ENCODE measurements at places on chromosomes 1 and 21.

- no peak for DNase-seq
Observed at GRCh38 chr1:206694171-206695124, 9.7 kb downstream of the MAPKAPK2 start.

GRCh38 chr1:12111741-12112140 is 48.6 kb downstream of the TNFRSF8 start:
- no peak for DNase-seq

GRCh38 chr1:14149431-14149830 is 449.1 kb upstream of the KAZN start:
- no peak for DNase-seq

DNA sequence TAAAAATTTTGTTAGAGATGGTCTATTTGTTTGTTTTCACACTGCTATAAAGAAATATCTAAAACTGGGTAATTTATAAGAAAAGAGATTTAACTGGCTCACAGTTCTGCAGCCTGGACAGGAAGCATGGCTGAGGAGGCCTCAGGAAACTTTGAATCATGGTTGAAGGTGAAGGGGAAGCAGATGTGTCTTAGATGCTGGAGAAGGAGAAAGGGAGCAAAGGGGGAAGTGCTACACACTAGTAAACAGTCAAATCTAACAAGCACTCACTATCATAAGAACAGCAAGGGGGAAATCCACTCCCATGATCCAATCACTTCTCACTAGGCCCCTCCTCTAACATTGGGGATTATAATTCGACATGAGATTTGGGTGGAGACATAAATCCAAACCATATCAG is 76.8 kb upstream of the COL24A1 start:
- peak; percentile 7 for DNase-seq

GRCh38 chr1:29687601-29688244 is 451.4 kb downstream of the PTPRU start:
- no peak for DNase-seq

DNA sequence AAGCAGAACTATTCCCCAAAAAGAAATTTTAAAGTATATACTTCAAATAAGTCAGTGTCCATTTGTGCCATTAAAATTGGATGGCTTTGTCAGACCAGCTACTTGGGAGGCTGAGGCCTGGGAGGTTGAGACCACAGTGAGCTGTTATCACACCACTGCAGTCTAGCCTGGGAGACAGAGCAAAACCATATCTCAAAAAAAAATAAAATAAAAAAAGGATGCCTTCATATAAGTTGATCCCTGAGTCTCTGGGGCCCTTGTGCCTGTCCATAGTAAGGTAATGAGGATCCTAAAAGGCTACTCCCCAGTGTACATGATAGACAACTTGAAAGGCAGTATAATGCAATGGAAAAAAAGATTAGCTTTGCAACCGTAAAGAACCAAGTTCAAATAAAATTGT is 81.2 kb upstream of the BARHL2 start:
- DNase-seq: peak; percentile 77

GRCh38 chr1:232501854-232502253 is 128.1 kb downstream of the SIPA1L2 start:
- DNase-seq: no peak

- DNase-seq: no peak
Observed at GRCh38 chr1:2316451-2316961, 74.8 kb downstream of the MORN1 start.

DNA sequence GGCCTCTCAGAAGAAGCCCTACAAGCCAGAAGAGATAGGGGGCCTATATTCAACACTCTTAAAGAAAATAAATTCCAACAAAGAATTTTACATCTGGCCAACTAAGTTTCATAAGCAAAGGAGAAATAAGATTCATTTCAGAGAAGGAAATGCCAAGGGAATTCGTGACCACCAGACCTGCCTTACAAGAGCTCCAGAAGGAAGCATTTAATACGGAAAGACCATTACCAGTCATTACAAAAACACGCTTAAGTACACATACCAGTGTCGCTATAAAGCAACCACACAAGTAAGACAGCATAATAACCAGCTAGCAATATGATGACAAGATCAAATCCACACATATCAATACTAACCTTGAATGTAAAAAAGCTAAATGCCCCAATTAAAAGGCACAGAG is 704.9 kb upstream of the CHRM3 start:
- no peak for DNase-seq

- DNase-seq: no peak
Observed at GRCh38 chr1:91161749-91162148, 139.9 kb upstream of the ZNF644 start.

DNA sequence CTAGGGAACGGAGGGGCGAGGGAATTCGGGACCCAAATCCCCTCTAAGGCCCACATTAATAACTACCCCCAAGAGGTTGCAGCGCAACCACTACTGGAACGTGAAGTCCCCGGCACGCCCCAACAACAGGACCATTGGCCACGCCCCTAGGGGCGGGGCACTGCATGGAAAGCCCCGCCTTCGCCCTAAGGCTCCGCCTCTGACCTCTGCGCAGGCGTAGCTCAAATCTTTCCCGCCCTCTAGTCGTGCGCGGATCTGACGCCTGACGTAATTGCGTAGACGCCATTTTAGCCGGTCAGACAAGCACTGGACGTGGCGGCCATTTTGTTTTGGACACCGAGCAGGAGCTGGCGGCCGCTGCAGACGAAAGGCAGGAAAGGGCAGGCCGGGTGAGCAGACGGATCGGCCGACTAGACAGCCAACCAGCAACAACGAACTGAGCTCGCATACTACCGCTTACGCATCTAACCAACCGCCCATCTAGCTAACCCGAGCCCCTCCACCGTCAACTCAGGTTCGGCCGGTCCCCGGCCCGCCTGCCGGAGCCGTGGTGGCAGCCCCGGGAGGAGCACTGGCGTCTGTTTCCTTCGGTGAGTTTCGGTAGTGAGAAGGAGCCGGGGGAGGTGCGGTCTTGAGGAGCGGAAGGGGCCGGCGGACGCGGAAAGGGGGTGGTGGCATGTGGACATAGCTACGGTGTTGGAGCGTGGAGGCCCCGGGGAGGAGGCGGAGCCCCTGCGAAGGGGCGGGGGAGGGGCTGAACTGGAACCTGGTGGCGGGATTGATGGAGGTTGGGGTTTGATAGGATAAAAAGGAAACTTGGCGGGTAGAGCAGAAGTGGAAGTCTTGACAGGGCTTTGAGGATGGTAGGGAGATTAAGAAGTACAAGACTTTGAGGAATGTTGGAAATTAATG is at the start of gene CHTOP:
CHTOP (plus strand) TSS at position 313 of the 912 bp plus-strand sequence. CDS start 2,523 bp downstream, outside the sequence.
- DNase-seq: peak; percentile 99

DNA sequence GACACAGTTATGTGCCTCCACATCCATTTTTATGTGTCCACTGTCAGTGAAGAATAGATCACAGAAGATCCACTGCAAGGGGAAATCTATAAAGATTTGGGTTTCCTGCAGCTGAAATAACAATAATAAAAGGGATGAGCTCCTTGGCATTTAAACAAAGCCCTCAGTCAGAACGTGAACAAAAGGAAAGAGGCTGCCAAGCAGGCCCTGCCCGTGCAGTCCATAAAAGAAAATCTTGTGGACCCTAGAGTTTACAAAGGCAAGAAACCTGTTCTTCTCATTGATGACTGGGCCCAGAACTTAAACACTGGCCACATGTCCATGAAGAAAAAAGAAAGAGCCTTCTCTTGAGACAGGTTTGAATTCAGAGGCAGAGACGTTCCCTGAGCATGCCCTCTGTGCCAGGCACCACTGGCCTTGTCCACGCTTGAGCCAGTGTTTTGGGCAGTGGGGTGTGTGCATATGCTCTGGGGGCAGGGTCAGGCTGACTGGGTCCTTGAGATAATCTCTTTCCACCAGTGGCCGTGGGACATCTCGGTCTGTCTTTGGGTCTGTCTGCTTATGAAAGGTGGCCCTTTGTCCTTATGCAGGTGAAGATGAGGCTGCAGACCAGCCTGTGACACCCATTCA is 142.7 kb downstream of the HIVEP3 start:
- no peak for DNase-seq

DNA sequence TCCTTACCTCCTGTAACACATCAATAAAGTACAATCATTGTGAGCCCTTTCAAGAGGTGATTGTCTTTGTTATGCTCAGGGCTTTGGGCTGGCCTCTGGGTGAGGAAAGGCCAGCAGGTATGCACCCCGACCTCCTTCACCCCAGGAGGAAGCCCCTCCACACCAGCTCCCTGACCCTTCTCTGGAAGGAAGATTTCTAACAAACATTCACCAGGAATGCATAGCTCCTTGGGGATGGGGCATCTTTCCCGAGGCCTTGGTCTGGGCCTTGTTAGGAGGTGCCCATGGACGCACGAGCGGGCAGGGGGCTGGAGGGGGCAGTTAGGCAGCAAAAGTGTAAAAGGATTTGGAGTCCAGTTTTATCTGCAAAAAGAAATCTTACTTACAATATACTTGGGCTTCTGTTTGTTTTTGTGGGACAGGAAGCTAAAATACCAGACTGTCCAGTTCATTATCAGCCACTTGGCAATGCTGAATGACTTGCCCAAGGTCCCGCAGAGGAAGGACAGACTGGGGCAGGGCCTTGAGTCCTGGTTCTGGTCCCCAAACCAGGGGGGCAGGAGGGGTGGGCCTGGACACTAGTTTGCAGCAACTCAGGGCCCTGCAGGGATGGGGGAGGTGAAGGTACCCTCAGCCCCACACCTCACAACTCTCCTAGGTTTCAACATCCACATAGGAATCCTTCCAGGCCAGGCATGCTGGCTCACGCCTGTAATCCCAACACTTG is 10.1 kb downstream of the ZC3H12A start:
- DNase-seq: no peak

- peak; percentile 67 for DNase-seq
Observed at GRCh38 chr1:217599154-217599553, 31.7 kb downstream of the GPATCH2 start.

DNA sequence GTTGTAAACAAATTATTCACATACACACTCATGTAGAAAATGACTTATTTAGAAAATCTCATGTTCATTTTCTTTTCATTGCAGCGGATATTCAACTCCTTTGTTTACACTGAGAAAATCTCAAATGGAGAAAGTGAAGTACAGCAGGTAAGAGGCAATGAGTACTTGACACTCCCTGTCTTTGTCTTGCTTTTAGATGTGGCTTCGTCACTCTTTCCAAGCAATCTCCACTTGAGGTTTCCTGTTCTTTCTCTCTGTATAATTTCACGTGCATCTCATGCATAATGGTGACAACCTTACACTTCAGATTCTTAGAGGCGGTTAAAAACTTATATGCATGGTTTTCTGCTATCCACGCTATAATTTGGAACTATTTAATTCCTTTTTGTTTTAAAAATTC is 80.6 kb downstream of the CACHD1 start:
- no peak for DNase-seq

DNA sequence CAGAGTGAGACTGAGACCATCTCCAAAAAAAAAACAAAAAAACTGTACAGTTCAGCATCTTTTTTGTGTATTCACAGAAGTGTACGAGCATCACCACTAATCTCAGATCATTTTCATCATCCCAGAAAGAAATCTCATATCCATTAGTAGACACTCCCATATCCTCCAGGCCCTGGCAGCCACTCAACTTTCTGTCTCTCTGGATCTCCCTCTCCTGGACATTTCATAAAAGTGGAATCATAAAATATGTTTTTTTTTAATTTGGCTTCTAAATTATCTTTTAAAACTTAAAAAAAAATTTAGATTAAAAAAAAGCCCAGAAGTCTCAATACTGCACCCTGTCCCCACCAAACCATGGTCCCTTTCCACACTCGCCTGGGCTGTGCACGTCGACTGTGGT is 22.1 kb downstream of the RIPPLY3 start:
- DNase-seq: no peak

DNA sequence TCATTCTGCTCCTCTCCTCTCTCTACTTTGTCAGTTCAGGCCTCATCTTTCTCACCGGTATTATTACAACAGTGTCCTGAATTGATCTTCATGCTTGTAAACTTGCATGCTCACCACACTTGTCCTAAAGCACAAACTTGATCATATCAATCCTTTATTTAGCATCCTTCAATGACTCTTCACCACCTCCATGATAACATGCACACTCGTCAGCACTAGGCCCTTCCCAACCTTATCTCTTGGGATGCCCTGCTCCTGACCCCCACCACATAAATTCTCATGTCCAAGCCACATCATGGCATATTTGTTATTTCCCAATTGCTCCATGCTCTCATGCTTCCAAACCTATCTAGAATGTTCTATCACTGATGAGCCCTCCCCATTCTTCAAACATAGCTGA is 103.1 kb downstream of the ENAH start:
- DNase-seq: no peak

DNA sequence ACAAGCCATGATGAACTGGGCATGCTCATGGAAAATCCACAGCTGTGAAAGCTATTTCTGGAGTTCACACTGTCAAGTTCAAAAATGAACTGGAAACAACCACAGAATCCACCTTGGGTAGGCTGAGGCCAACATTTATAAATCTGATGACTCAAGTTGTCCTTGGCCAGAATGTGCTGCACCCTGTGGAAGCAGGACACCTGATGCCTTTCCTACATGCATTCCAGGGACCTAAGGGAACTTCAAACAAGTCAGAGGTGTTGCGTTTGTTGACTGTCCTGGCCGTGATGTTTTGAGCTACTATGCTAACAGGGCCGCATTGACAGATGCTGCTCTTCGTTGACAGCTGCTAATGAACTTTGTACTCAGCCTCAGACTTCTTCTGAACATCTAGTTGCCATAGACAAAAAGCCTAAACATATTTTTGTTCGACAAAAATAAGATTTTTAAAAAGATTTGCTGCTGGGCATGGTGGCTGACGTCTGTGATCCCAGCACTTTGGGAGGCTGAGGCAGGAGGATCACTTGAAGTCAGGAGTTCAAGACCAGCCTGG is 127.9 kb upstream of the SLC45A1 start:
- DNase-seq: no peak

DNA sequence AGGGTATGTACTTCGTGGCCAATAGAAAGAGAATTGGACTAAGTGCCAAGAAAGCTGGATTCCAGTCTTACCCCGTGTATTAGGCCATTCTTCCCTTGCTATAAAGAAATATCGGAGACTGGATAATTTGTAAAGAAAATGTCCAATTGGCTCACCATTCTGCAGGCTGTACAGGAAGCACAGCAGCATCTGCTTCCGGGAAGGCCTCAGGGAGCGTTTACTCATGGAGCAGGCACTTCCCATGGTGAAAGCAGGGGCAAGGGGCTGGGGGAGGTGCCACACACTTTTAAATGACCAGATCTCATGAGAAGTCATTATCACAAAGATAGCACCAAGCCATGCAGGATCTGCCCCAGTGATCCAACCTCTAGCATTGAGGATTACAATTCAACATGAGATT is 7.8 kb upstream of the AMIGO1 start:
- DNase-seq: no peak

- no peak for DNase-seq
Observed at GRCh38 chr1:110860174-110860573, 12.8 kb upstream of the CD53 start.

DNA sequence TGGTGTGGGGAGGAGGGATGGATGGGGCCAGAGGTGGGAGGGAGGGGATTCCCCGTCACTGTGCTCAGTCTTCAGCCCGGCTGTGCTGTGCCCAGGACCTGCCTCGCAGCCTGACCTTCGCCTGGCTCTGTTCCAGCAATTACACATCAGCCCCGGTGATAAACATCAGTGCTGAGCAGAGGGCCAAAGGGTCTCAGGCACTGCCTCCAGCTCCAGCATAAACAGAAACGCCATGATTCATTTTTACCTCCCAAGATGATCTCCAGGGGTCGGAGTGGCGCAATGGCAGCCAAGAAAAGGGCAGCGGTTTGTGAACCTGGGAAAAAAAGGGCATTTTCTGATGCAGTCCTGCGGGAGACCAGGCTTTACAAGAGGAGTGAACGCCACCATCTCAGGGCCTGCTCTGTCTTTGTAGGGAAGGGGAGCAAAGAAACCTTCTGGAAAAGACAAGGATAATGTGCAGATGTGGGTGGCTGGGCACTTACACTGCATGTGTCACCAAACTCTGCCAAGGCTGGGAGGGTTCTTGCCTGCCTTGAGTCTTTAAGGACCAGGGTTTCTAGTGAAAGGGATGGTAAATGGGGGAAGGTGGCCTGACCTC is 28.1 kb downstream of the SHISA4 start:
- peak; percentile 44 for DNase-seq
